ENCODE measurements at places on chromosomes 7 and 10. TPM values are rescaled to one million over a fixed set of nuclear protein-coding genes. Genes with fewer than 3 reads are reported as not detected.
A peak's percentile ranks its signal among the peaks of the same experiment; 100 is the strongest.

GRCh38 chr10:78756604-78757343 lies 312.0 kb upstream of the ZMIZ1 start:
- no peak for DNase-seq

DNA sequence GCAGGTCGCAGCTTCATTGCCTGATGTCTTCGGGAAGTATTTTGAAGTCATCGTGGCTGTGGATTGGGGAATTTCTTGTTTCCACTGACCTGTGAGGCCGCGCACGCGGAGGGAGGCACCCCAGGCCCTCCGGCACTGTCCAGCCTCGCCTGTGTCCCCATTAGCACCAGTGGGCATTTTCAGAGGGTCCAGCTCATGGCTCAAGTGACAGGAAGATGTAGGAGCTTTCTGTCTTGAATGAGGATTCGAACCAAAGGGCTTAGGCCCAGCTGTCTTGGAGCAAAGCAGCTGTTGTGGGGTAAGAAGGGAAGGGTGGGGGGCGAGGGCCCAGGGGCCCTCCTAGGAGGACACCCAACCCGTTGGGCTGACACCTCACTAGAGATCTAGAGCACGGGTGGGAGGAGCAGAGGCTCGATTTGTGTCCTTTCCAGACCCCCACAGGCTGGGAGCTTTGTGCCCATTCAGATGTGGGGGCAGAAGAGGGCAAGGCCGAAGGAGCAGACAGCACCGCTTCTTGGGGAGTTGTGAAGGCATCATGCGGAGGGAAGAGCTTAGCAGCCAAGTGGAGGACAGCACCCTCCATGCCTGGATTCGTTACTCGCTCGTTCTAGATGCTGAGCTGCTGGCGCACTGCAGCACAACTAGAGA lies 914 bp downstream of the ZNF37A start:
- DNase-seq = no peak

- no peak for DNase-seq
Observed at GRCh38 chr7:117982071-117983055, 109.1 kb upstream of the CTTNBP2 start.

DNA sequence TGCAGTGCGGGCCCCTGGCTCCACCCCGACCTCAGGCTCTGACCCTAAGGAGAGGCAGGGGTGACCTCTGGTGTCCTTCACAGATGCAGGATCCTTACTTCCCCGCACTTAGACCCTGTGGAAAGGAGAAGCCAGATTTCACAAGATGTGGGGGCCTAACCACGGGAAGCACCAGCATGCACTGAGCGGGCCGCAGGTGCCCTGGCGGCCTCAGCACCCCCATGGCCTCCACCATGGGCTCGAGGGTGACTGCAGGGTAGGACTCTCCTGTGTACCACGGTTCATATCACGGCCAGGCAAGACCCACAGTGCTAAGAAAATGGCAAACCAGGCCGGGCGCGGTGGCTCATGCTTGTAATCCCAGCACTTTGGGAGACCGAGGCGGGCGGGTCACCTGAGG lies 410.0 kb upstream of the FOXK1 start:
- no peak for DNase-seq

- DNase-seq = no peak
Observed at GRCh38 chr7:33504266-33504665, 374.9 kb downstream of the BBS9 start.

GRCh38 chr10:101131962-101132635 lies 999 bp downstream of the TLX1 start:
- DNase-seq = no peak

GRCh38 chr7:106774768-106775551 lies 90.1 kb upstream of the PIK3CG start:
- DNase-seq = no peak

DNA sequence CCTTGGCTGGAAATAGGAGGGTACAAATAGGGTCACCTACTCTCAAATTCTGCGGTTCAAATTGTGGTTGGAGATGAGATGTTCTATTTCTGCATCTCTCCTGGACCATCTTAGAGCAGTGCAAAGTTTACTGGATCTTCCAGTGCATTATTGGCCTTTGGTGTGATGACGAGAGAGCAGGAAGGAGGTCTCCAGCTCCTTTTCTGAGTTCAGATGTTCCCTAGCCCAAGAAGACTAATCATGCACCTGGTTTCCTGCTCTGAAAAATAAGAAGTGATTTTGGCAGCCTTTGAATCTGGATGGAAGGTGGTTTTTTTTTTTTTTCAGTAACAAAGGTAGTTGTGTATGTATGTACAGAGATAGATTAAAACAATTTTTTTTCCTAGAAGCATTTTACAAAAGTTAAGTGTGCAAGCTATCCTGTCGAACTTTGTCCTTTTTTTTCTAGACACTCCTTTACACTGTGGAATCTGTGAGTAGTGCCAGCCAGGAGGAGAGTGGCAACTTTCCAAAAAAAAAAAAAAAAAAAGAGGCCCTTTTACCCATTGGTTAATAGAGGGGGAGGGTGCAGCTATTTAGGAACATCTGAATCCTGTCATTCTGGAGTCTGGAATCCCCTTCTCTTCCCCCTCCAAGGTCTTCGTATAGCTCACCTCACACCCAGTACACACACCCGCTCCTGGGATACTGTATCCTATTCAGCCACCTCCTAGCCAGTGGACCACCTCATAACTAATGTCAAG lies 26.3 kb downstream of the PAPSS2 start:
- DNase-seq = no peak

DNA sequence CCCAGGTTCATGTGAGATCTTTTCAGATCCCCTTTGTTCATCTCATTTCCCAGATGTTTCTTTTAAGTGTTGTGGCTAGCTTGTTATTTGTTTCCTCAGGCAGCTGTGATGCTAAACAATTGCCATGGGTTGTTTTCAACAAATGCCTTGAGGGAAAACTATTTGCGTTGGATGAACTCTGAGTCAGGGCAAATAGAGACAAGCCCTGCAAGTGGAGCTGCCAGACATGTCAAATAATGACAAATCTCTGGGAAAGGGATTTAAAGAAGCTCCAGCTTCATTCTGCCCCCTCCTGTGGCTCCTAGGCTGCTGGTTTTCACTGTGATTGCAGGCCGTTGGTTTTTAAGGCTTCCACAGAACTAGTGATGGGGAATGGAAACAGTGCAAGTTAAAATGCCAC lies 272.4 kb upstream of the SP8 start:
- no peak for DNase-seq

DNA sequence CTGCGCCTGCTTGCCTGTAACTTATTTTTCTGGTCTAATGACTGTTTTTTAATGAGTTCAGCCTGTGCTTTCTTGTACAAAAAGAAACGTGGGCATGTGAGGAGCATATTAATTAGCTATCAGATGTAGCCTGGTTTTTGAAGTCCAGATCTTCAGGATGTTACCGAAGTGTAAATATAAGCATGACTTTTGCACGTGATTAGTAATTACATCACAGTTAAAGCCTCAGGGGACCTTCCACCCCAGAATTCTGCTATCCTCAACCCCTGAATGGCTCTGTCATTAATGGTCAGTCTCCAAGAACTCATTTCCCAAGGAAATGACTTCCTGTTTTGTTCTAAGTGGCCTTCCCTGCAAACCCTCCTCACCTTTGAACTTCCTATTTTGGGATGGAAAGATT lies 2.1 kb upstream of the PRXL2A start:
- DNase-seq = no peak

GRCh38 chr10:115092555-115093285 lies 445 bp upstream of the ATRNL1 start:
- DNase-seq = peak; percentile 72

- DNase-seq = no peak
Observed at GRCh38 chr10:1392127-1392526, 335.9 kb downstream of the WDR37 start.

ITGB8 gene
- 3.6 TPM for total RNA-seq

JCAD gene
- total RNA-seq = 5.2 TPM

DNA sequence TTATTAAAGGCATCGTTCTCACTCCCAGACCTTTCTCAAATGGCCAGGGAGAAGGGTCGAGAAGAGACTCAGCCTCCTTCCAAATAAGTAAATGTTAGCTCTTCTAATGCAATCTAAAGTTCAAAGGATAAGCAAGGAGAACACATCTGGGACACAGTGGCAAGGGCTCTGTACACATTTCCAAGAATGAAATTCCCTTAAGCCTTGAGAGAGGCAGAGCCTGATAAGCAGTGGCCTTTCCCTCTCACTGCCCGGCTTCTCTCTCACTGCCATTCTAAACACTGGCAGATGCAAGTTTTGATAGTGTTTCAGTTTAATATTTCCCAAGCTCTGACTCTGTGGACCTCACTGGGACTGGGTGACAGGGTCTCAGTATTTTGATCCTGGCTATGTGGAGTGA lies 35.1 kb upstream of the EXOC4 start:
- no peak for DNase-seq

- DNase-seq = no peak
Observed at GRCh38 chr7:40839881-40840280, 705.1 kb downstream of the SUGCT start.

ASB10 gene
- not detected for total RNA-seq

VAX1 gene
- not detected for total RNA-seq

WEE2 gene
- total RNA-seq = not detected

SPDYE5 gene
- not detected for total RNA-seq

- DNase-seq = no peak
Observed at GRCh38 chr7:108836256-108836655, 266.6 kb downstream of the DNAJB9 start.

- no peak for DNase-seq
Observed at GRCh38 chr10:24239289-24240040, 30.5 kb downstream of the KIAA1217 start.

- no peak for DNase-seq
Observed at GRCh38 chr10:3765146-3765545, 19.9 kb downstream of the KLF6 start.

ZNF92 gene
- 38.0 TPM for total RNA-seq

TMEM225B gene
- not detected for total RNA-seq

DNA sequence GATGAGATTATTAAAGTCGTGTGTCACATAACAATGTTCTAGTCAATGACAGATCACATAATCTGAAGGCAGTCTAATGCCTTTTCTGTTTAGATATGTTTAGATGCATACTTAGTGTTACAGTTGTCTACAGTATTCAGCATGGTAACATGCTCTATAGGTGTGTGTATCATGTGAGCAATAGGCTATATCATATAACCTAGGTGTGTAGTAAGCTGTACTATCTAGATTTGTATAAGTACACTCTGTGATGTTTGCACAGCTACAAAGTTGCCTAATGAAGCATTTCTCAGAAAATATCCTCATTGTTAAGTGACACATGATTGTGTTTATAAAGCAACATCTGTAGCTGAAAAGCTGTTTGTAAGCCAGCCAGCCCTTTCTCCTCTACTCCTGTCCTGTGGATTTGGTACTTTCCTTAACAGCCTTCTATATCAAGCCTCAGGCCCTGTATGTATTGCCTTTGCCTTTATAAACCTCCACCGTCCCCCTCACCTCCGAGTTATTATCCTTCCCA lies 6.3 kb downstream of the HECTD2 start:
- DNase-seq = no peak

DNA sequence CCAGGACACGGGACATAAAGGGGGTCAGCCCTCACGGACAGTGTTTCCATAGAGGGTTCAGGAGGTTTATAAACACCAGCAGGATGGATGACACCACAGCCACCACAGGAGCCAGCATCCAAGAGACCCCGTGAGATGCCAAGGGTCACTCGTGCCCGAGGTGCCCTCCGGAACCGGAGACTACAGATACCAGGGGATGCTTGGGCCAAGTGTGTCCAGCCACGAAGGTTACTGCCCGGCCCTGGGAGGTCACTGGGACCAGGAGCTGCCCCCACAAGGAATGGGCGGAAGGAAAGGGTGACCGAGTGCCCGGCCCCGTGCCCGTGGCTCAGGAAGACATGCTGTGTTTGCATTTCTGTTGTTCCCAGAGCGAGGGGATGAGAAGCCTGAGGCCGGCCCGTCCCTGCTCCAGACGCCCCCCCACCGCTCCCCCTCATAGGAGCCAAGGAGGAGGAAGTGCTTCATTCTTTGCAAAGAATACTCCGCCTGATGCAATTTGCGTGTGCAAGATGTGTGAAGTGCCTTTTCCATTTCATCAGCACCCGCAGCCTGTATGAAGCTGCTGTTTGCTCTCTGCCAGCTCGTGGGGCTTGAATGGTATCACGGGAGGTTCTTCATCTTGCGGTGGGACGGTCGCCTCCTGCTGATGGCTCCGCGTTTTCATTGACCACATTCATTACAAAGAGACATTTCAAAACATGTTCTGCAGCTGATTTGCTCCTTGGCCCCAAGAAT lies 176.4 kb downstream of the ELFN1 start:
- DNase-seq = no peak

HSPA12A gene
- total RNA-seq = 6.9 TPM

- DNase-seq = no peak
Observed at GRCh38 chr10:101063050-101063525, 1.3 kb downstream of the KAZALD1 start.

- DNase-seq = no peak
Observed at GRCh38 chr10:110535958-110536891, 31.3 kb upstream of the SMC3 start.

DNA sequence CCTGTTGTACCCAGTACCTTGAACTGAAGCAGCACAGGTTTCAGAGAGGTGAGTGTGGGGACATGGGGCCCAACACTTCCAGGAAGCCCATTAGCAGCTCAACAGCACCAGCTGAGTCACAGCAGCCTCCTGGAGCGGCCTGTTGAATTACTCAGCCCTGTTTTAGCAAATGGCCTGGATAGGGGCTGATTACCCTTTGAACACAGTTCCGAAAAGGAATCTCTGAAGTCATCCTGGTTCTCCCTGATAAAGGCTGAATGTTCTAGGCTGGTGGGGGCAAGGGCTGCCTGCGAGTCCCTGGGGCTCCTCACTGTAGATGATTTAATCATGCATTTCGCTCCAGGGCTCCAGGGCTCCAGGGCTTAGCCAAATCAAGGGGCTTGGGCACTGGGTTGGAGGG lies 287.5 kb downstream of the GRID1 start:
- peak; percentile 50 for DNase-seq

- no peak for DNase-seq
Observed at GRCh38 chr7:157596471-157596870, 259.7 kb downstream of the DNAJB6 start.

NEBL gene
- 10.5 TPM for total RNA-seq

- DNase-seq = no peak
Observed at GRCh38 chr7:137667633-137668387, 179.0 kb downstream of the DGKI start.

CFAP69 gene
- 3.2 TPM for total RNA-seq

- DNase-seq = no peak
Observed at GRCh38 chr7:46259947-46260346, 338.9 kb upstream of the IGFBP3 start.

MARCHF5 gene
- 26.8 TPM for total RNA-seq

PDK4 gene
- 0.23 TPM for total RNA-seq

CARD11 gene
- 29.8 TPM for total RNA-seq

IKZF1 gene
- 0.71 TPM for total RNA-seq

STEAP2 gene
- 17.4 TPM for total RNA-seq
